Vagina (tissue), 2 donors: ENCODE measurements at places on chromosomes 13 and 19.

- no peak for DNase-seq
Measured at GRCh38 chr19:51931921-51932320, 4.6 kb downstream of the ZNF613 start.

GRCh38 chr19:11479898-11480714, 740 bp downstream of the ELAVL3 start:
- no peak for DNase-seq

GRCh38 chr19:45099467-45100191, 6.7 kb downstream of the PPP1R37 start:
- no peak for DNase-seq

GRCh38 chr13:113429608-113429985, 23.7 kb downstream of the ADPRHL1 start:
- no peak for DNase-seq

DNA sequence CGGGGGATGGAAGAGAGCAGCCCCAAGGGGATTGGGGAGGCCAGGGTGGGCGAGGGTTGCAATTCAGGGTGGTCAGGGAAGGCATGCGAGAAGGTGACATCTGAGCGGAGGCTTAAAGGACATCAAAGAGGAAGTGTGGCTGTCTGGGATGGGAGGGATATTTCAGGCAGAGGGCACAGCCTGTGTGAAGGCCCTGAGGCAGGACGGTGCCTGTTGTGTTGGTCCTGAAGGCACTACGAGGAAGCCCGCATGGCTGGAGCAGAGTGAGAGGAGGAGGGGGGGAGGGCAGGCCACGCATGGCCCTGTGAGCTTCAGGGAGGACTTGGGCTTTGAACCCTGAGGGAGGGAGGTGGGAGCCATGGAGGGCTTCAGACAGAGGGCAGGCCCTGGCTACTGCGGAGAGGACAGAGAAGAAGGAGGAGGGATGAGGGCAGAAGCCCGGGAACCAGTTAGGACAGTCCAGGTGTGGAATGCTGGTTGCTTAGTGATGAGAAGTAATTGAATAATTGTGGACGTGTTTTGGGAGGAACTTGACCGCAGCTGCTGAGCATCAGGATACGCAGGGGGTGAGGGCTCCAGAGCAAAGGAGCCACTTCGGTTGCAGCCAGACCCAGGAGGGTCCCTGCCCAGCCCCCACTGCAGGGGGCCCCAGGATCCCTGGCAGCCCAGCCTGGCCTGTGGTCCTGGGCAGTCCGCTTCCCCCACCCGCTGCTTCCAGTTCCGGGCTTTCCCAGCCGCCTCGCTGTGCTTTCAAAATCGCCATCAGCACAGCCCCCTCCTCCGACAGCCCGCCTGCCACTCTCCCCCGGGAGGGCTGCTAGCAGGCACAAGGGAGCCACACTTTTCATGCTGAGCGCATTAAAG, 6.2 kb downstream of the TLE6 start:
- DNase-seq = no peak

- DNase-seq = no peak
Measured at GRCh38 chr19:14599548-14600147, 16.8 kb downstream of the CLEC17A start.

DNA sequence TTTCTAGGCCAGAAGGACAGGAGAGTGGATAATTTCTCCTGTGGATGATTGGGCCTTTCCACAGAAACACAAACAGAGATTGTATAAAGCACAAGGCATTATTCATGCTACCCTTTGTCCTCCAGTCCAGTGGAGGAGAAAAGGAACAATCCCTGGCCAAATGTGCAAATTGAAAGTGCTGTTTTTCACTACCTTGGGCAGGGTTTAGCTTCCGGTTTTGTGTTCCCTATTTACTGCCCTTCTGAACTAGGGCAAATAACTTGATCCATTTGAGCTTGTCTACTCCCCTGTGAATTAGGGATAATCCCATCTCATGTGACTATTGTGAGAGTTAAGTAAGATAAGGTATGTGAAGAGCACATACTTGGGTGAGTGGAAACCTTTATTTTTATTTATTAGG, 13.3 kb downstream of the PDX1 start:
- no peak for DNase-seq
